SJCRH30 (cell line): ENCODE measurements at places on chromosomes 2 and 18. TPM values are rescaled to one million over a fixed set of nuclear protein-coding genes. Genes with fewer than 3 reads are reported as not detected.

DNA sequence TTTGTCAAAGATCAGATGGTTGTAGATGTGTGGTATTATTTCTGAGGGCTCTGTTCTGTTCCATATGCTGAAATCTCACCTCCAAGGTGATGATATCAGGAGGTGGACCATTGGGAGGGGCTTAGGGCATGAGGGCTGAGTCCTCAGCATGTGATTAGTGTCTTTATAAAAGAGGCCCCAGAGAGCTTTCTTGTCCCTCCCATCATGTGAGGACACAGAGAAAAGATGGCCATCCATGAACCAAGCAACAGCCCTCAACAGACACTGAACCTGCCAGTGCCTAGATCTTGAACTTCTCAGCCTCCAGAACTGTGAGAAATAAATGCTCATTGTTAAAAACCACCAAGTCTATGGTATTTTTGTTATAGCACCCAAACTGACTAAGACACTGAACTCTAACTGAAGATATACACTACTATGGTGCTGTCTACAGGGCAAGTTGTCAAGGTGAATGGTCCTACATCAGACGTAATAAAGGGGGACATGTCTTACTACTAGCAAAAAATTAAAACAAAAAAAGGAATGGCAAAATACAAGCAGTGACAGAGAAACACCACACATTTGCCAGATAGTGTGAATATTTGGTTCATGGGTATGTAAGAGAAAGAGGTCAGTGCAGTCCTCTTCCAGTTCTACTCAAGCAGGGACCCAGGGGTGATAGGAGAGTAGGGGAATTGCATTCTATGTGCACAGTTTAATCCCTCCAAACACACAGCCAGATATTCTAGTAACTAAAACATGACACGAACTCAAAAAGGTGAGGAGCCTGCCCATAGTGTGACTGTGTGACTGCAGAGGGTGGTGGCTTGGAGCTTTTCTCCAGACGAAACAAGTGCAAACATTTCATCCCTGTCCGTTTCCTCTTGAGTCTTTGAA is 164.4 kb upstream of the MYCN start:
- H3K27me3 ChIP-seq, result no peaks in the 10 kb centered on the region
- H3K36me3 ChIP-seq, result no peaks in the 10 kb centered on the region
- H3K27ac ChIP-seq, result no peak overlapping the region
- H3K4me1 ChIP-seq, result no peaks in the 10 kb centered on the region; the same call in 1 of the 2 replicates
- no peak for DNase-seq

Gene TBR1
- 0.13 and 0.20 TPM in 2 replicates for total RNA-seq

DNA sequence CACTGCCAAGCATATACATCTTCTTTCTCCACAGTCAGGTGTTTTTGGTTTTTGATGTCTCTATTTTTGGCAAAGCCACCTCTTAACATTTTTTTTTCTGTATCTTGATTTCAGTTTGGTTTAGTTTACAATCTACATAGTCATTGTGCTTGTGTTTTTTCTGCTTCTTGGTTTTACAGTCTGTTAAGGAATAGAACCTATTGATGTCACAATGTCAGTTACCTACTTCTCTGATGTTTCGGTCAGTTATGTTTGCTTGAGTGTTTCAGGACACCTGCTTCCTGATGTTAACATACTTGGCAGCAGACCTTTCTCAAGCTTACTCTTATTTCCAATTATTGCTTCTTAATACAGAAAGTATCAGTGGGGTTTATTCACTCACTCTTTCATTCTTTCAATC is 253.3 kb downstream of the SPAG16 start:
- no peak overlapping the region for H3K27ac ChIP-seq
- no peak overlapping the region for H3K4me3 ChIP-seq
- H3K4me1 ChIP-seq, result peaks cover 3% of the 10 kb centered on the region; the same call in 1 of the 2 replicates
- no peaks in the 10 kb centered on the region for H3K36me3 ChIP-seq
- no peak for DNase-seq

Gene SLC9A4
- total RNA-seq, result 0.04 TPM in 1 of 2 replicates, not detected in the other

Gene IAH1
- total RNA-seq, result not detected in 2 replicates

DNA sequence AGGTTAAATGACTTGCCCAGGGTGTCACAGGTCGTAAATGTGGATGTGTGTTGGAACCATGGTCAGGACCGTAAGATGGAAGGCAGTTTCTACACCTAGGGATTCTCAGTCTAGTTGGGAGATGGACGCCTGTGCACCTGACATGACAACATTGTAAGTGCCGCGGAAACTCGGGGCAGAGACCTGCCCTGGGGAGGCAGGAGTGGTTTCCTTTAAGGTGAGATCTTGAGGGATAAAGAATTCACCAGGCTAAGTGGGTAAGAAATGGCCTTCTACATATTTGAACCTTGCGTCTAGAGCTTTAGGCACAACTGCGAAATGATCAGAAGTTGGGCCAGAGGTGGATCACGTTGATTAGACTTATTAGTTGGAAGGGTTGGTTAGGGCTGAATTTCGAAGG is 1.6 kb downstream of the DGKD start:
- H3K36me3 ChIP-seq, result peaks cover 7% of the 10 kb centered on the region; the same call in 1 of the 2 replicates
- DNase-seq, result no peak
- no peak overlapping the region for H3K27ac ChIP-seq
- peaks cover 24% of the 10 kb centered on the region for H3K4me1 ChIP-seq

- H3K36me3 ChIP-seq, result no peaks in the 10 kb centered on the region
- peaks cover 14% of the 10 kb centered on the region for H3K4me1 ChIP-seq
- H3K27ac ChIP-seq, result peak overlapping the region; percentile 19
- no peaks in the 10 kb centered on the region for H3K27me3 ChIP-seq
Observed at GRCh38 chr2:187580462-187581124, 26.4 kb upstream of the TFPI start.

Gene KIF1A
- 3.7 and 4.0 TPM in 2 replicates for total RNA-seq

- no peaks in the 10 kb centered on the region for H3K36me3 ChIP-seq
- DNase-seq, result peak; percentile 36
- peak overlapping the region; percentile 16; the same call in 1 of the 2 replicates for H3K27ac ChIP-seq
- H3K4me3 ChIP-seq, result no peak overlapping the region
- no peaks in the 10 kb centered on the region for H3K27me3 ChIP-seq
- peaks cover 26% of the 10 kb centered on the region for H3K4me1 ChIP-seq
Observed at GRCh38 chr18:25701821-25702220, 349.9 kb upstream of the ZNF521 start.

Gene MRO
- 0.03 and 0.06 TPM in 2 replicates for total RNA-seq

Gene RGPD5
- total RNA-seq, result 13.3 and 37.1 TPM in 2 replicates

DNA sequence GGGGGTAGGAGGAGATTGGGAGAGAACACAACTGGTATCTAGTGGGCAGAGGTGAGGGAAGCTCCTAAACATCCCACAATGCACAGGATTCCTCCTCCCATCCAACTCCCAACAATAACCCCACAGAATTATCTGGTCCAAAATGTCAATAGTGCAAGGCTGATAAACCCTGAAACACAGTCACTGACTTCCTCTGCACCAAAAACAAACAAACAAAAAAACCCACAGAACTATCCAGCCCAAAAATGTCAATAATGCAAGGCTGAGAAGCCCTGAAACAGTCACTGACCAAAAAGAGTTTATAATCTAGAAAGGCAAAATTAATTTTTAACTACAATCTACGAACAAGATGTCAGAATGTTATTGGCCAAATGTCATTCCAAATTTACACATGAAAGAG is 9.8 kb downstream of the TMX3 start:
- no peaks in the 10 kb centered on the region for H3K4me1 ChIP-seq
- H3K36me3 ChIP-seq, result peaks cover 28% of the 10 kb centered on the region; the same call in 1 of the 2 replicates
- H3K4me3 ChIP-seq, result no peak overlapping the region
- no peaks in the 10 kb centered on the region for H3K27me3 ChIP-seq
- DNase-seq, result no peak

DNA sequence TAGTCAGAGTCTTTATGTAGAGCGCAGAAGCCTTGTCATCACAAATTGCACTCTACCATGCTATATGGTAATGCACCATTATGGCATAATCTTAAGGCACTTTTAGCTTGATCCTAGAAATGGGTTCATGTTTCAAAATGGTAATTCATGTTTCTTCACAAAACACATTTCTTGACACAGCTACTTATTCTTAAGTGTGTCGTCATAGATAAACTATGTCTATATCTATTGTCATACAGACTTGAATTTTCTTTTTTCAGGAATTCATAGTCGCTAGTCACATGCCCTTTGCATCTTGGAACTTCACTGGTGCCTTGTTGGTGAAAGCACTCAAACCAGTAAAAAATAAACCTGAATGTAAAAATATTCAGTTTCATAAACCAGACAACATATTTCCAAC is 1578.2 kb downstream of the LRP1B start:
- no peak overlapping the region for H3K4me3 ChIP-seq
- no peaks in the 10 kb centered on the region for H3K36me3 ChIP-seq
- H3K27me3 ChIP-seq, result no peaks in the 10 kb centered on the region
- DNase-seq, result no peak
- no peaks in the 10 kb centered on the region for H3K4me1 ChIP-seq

GRCh38 chr2:177155631-177156030 is 57.0 kb upstream of the HNRNPA3 start:
- no peak overlapping the region for H3K27ac ChIP-seq
- H3K36me3 ChIP-seq, result no peaks in the 10 kb centered on the region
- H3K4me3 ChIP-seq, result no peak overlapping the region

Gene RAPGEF4
- 5.1 and 6.1 TPM in 2 replicates for total RNA-seq

Gene GCKR
- total RNA-seq, result not detected in 2 replicates

DNA sequence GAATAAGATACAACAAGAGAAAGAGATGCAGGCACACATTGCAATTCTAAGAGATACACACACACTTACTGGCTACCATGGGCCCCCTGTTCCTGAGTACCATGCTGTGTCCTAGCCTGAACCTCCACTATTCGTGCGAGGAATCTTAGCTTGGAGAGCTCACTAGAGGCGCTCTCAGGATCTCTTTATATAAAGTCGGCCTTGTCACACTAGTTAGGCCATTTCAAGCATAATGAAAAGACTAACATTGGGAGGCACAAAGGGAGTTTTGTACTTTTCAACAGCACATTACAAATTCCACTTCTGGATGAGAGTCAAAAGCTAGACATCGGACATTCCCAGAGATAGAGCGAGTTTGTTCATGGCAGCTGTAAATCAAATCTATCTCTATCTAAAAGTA is 365.2 kb downstream of the DSEL start:
- H3K27me3 ChIP-seq, result no peaks in the 10 kb centered on the region
- no peak overlapping the region for H3K4me3 ChIP-seq
- no peak for DNase-seq
- no peaks in the 10 kb centered on the region for H3K36me3 ChIP-seq
- H3K27ac ChIP-seq, result no peak overlapping the region

- H3K36me3 ChIP-seq, result no peaks in the 10 kb centered on the region
- DNase-seq, result no peak
- no peak overlapping the region for H3K27ac ChIP-seq
- H3K27me3 ChIP-seq, result no peaks in the 10 kb centered on the region
- no peaks in the 10 kb centered on the region for H3K4me1 ChIP-seq
Observed at GRCh38 chr2:108125581-108125980, 114.2 kb upstream of the SULT1C3 start.

DNA sequence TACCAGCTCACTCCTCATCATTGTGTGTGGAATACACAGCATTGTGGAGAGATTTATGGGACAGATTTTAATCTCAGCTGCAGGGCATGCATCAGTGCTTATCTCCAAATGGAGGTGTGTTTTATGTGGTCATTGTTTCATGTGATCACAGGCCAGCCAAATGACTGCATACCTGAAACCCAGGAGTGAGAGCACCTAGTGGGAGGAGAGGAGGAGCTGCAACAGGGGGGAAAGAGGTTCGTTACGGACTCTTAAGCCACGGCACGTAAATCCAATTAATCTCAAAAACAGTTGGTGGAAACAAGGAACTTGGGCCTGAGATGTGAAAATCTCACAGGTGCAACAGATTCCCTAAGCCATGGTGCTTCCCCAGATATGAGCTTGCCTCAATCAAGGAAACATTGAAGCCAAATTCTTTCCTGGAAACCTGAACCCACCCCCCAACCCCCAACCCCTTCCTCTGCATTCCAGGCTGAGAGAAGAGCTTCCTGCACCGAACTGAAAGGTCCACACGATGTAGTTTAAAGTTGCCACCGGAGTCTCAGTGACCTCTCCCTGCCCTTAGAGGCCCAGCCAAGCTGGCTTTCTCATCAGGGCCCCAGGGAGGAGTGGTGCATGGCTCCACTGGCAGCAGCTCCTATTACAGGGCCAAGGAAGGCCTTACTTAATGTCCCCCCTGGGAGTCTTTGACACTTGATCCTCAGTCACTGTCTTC is 167.4 kb downstream of the C1D start:
- H3K4me3 ChIP-seq, result no peak overlapping the region
- H3K4me1 ChIP-seq, result peaks cover 6% of the 10 kb centered on the region
- H3K27me3 ChIP-seq, result peaks cover 19% of the 10 kb centered on the region; the same call in 1 of the 2 replicates
- peak; percentile 16 for DNase-seq
- no peaks in the 10 kb centered on the region for H3K36me3 ChIP-seq

Gene SRD5A2
- total RNA-seq, result 0.02 TPM in 1 of 2 replicates, not detected in the other

DNA sequence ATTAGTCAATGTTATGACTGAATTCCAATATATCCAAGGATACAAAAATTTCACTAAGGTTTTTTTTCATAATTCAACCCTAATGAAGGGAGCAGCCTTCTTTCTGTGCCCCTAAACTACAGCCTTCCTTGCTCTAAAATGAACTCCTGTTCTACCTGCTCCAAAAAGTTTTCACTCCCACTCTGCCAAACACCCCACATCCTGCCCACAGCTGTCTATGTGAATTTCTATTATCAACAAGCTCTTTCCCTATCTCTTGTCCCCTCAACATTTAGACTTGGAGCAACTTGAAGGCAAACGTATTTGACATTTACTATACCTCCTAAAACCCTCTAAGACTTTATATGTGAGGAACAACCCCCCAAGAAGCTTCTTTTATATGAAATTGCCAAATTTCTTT is 2.5 kb downstream of the STAT4 start:
- no peaks in the 10 kb centered on the region for H3K36me3 ChIP-seq
- H3K27me3 ChIP-seq, result peaks cover 16% of the 10 kb centered on the region
- DNase-seq, result no peak
- H3K4me1 ChIP-seq, result no peaks in the 10 kb centered on the region
- no peak overlapping the region for H3K27ac ChIP-seq

- no peak overlapping the region for H3K27ac ChIP-seq
- DNase-seq, result no peak
- H3K4me3 ChIP-seq, result no peak overlapping the region
- H3K36me3 ChIP-seq, result no peaks in the 10 kb centered on the region
- H3K4me1 ChIP-seq, result no peaks in the 10 kb centered on the region
Observed at GRCh38 chr2:83705146-83705545, 753.9 kb downstream of the SUCLG1 start.

- peaks cover 19% of the 10 kb centered on the region for H3K4me1 ChIP-seq
- no peak overlapping the region for H3K4me3 ChIP-seq
- H3K27ac ChIP-seq, result no peak overlapping the region
- no peaks in the 10 kb centered on the region for H3K27me3 ChIP-seq
Observed at GRCh38 chr2:25699216-25699615, 25.8 kb upstream of the DTNB start.

DNA sequence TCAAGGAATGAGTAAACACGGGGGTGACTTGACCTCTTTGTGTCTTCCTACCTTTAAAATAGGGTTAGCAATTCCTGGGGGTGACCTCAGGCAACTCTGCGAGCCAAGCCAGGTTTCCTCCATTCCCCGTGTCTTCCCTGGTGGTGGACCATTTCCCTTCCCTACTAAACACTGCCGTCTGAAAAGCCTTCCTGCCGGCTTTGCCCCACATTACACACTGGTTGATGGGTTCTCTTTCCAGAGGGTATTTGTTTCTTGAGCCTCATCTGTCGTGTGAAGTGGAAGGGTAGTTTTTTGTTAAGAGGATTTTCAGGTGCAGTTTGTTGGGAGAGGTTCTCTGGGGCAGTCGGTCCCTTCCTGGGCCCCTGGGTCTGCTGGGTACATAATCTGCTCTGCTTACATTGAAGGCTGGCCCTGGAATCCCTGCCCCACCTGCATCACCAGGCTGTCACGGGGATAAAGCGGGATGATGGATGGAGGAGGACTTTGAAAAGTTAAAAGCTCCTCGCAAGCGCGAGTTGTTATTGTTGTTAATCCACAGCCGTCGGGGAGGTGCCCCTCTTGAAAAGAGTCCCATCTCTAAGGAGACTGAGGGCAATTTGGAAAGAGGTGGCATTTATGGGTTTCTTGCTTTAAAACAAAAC is 175.4 kb upstream of the SPRED2 start:
- H3K4me3 ChIP-seq, result no peak overlapping the region
- no peak overlapping the region for H3K27ac ChIP-seq
- no peak for DNase-seq
- no peaks in the 10 kb centered on the region; the same call in 1 of the 2 replicates for H3K4me1 ChIP-seq
- H3K36me3 ChIP-seq, result no peaks in the 10 kb centered on the region
